ENCODE measurements at places on chromosomes 11 and 22.

GRCh38 chr11:72507050-72507449 lies 72.7 kb upstream of the CLPB start:
- no peak overlapping the region for H3K4me3 ChIP-seq
- no peak for DNase-seq
- no peak overlapping the region for H3K27ac ChIP-seq
- no peaks in the 10 kb centered on the region for H3K4me1 ChIP-seq

- H3K27me3 ChIP-seq: no peaks in the 10 kb centered on the region
- H3K4me3 ChIP-seq: no peak overlapping the region
- H3K36me3 ChIP-seq: no peaks in the 10 kb centered on the region
Measured at GRCh38 chr11:92482492-92483060, 258.0 kb downstream of the FAT3 start.

DNA sequence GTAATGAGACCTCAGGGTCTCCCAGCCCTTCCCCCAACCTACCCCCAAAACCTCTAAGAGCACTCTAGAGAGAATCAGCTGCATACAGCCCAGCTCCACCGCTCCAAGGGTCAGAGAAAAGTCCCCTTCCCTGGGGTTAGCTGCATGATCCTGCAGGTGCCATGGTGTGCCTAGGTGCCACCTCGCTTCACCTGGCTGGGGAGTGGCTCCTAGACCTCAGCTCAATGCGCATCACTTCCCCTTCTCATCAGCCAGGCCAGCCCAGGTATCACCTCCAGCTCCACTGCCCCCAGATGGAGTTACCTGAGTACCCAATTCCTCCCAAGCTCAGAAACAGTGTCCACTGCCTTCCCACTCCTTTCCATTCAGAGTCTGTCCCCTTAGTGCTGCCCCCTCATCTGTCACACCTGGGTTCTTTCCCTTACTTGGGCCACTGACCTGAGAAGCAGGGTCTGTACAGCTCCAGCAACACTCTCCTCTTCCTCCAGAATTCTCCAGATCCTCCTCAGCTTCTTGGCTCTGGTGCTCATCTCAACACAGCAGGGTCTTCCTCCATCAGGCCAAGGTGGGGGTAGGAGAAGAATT lies 1.3 kb downstream of the STARD10 start:
- H3K4me1 ChIP-seq: peaks cover 15% of the 10 kb centered on the region
- no peaks in the 10 kb centered on the region for H3K27me3 ChIP-seq
- H3K4me3 ChIP-seq: no peak overlapping the region
- no peaks in the 10 kb centered on the region for H3K36me3 ChIP-seq
- DNase-seq: no peak

GRCh38 chr11:86644291-86644690 lies 28.1 kb downstream of the ME3 start:
- DNase-seq: peak; percentile 75
- peaks cover 18% of the 10 kb centered on the region for H3K4me1 ChIP-seq
- H3K27me3 ChIP-seq: no peaks in the 10 kb centered on the region
- H3K36me3 ChIP-seq: no peaks in the 10 kb centered on the region
- no peak overlapping the region for H3K27ac ChIP-seq

- peak; percentile 30 for DNase-seq
- no peak overlapping the region for H3K27ac ChIP-seq
- H3K4me1 ChIP-seq: no peaks in the 10 kb centered on the region
- H3K4me3 ChIP-seq: no peak overlapping the region
- no peaks in the 10 kb centered on the region for H3K27me3 ChIP-seq
Measured at GRCh38 chr11:101881586-101881985, 33.2 kb upstream of the CEP126 start.

GRCh38 chr11:114179234-114179941 lies 116.8 kb upstream of the NNMT start:
- DNase-seq: no peak
- H3K27ac ChIP-seq: no peak overlapping the region
- H3K36me3 ChIP-seq: no peaks in the 10 kb centered on the region
- no peaks in the 10 kb centered on the region for H3K4me1 ChIP-seq
- H3K27me3 ChIP-seq: peaks cover 60% of the 10 kb centered on the region

GRCh38 chr22:43859621-43860020 lies 2.7 kb downstream of the SULT4A1 start:
- no peak for DNase-seq
- no peaks in the 10 kb centered on the region for H3K4me1 ChIP-seq
- H3K27ac ChIP-seq: no peak overlapping the region
- H3K36me3 ChIP-seq: no peaks in the 10 kb centered on the region
- H3K4me3 ChIP-seq: no peak overlapping the region

GRCh38 chr22:45704648-45705047 lies 33.0 kb downstream of the ATXN10 start:
- H3K4me1 ChIP-seq: peaks cover 9% of the 10 kb centered on the region
- no peak for DNase-seq
- H3K27me3 ChIP-seq: no peaks in the 10 kb centered on the region
- H3K36me3 ChIP-seq: peaks cover 28% of the 10 kb centered on the region
- no peak overlapping the region for H3K27ac ChIP-seq
- H3K4me3 ChIP-seq: no peak overlapping the region

- H3K27ac ChIP-seq: no peak overlapping the region
- no peak overlapping the region for H3K4me3 ChIP-seq
- H3K4me1 ChIP-seq: no peaks in the 10 kb centered on the region
- peaks cover 14% of the 10 kb centered on the region for H3K27me3 ChIP-seq
Measured at GRCh38 chr11:1682225-1682905, 14.6 kb upstream of the KRTAP5-6 start.

GRCh38 chr11:47846998-47847397 lies 1.2 kb downstream of the NUP160 start:
- H3K4me1 ChIP-seq: no peaks in the 10 kb centered on the region
- no peak for DNase-seq
- no peaks in the 10 kb centered on the region for H3K27me3 ChIP-seq
- no peak overlapping the region for H3K27ac ChIP-seq
- H3K36me3 ChIP-seq: peaks cover 18% of the 10 kb centered on the region
- no peak overlapping the region for H3K4me3 ChIP-seq

GRCh38 chr22:41479671-41480396 lies 10.9 kb downstream of the ACO2 start:
- no peaks in the 10 kb centered on the region for H3K36me3 ChIP-seq
- H3K4me3 ChIP-seq: no peak overlapping the region
- H3K27ac ChIP-seq: peak overlapping the region; percentile 41
- peak; percentile 73 for DNase-seq

GRCh38 chr11:46438211-46438610 lies 46.6 kb upstream of the CHRM4 start:
- H3K4me1 ChIP-seq: peaks cover 2% of the 10 kb centered on the region
- H3K27ac ChIP-seq: no peak overlapping the region
- no peak for DNase-seq
- peaks cover 19% of the 10 kb centered on the region for H3K36me3 ChIP-seq

GRCh38 chr22:32469799-32470212 lies 4.8 kb upstream of the FBXO7 start:
- peaks cover 15% of the 10 kb centered on the region for H3K4me1 ChIP-seq
- H3K36me3 ChIP-seq: no peaks in the 10 kb centered on the region
- H3K4me3 ChIP-seq: no peak overlapping the region
- peaks cover 6% of the 10 kb centered on the region for H3K27me3 ChIP-seq
- peak; percentile 84 for DNase-seq
- no peak overlapping the region for H3K27ac ChIP-seq

DNA sequence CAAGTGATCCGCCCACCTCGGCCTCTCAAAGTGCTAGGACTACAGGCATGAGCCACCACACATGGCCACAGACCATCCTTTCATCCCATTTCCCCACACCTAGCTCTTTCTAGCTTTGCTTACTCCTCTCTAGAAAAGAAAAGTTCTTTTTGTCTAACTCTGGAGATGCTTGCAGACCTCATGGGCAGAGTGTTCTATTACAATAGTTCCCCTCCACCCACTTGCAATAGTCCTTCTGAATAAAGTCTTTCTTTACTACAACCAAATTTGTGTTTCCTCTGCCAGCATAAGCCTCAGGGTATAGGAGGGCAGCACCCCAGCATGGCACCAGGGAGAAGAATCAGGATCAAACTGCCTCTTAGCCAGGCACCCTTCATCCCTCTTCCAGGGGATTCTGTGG lies 18.8 kb upstream of the RTL6 start:
- H3K4me3 ChIP-seq: no peak overlapping the region
- no peak for DNase-seq
- no peaks in the 10 kb centered on the region for H3K27me3 ChIP-seq
- H3K4me1 ChIP-seq: peaks cover 2% of the 10 kb centered on the region
- no peak overlapping the region for H3K27ac ChIP-seq

DNA sequence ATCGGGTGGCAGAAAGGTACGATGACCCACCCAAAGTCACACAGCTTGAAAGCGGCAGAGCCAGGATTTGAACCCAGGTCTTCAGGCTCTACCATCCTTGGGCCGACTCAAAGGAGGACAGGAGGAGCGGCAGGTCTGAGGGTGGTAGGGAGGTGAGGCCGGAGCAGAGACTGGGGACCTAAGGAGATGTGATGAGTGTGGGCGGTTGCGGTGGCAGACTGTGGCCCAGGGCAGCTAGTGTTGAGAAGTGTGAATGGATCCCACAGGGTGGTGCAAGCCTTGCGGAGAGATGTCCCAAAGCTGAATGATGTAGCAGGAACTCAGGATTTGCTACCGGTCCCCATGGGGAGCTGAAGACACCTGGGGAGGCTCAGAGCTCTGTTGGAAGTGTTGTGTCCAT lies 180.2 kb downstream of the MYO18B start:
- no peak for DNase-seq
- no peak overlapping the region for H3K27ac ChIP-seq
- H3K4me1 ChIP-seq: no peaks in the 10 kb centered on the region
- H3K4me3 ChIP-seq: no peak overlapping the region
- H3K36me3 ChIP-seq: no peaks in the 10 kb centered on the region

DNA sequence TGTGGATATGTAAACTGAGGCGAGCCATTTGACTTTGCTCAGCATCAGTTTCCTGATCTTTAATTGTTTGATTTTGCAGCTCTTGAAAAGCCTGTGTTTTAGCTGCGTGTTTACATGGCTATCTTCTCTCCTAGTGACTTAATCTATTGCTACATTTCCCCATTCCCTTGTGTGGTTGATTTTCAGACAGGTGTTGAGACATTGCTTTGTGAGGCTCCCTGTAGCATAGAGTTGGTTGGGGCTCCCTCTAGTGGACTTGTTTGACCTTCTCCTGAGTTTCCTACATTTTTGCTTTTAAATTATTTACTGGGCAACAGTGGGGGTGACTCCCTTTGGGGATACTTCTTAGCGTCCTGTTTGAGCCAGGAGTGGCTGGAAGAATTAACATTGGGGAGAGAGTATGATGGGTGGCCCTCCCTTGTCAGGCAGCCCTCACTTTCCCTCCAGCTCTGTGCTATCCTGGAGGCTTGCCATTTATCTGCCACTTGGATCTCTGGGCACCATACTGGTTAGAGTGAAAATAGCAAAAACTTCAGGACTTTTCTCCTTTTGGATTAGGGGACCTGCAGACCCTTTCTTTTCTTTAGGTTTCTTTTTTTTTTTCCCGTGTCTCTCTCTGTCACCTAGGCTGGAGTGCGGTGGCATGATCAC lies 9.2 kb upstream of the CBL start:
- no peaks in the 10 kb centered on the region for H3K36me3 ChIP-seq
- H3K4me1 ChIP-seq: no peaks in the 10 kb centered on the region
- peaks cover 6% of the 10 kb centered on the region for H3K27me3 ChIP-seq
- peak; percentile 85 for DNase-seq

DNA sequence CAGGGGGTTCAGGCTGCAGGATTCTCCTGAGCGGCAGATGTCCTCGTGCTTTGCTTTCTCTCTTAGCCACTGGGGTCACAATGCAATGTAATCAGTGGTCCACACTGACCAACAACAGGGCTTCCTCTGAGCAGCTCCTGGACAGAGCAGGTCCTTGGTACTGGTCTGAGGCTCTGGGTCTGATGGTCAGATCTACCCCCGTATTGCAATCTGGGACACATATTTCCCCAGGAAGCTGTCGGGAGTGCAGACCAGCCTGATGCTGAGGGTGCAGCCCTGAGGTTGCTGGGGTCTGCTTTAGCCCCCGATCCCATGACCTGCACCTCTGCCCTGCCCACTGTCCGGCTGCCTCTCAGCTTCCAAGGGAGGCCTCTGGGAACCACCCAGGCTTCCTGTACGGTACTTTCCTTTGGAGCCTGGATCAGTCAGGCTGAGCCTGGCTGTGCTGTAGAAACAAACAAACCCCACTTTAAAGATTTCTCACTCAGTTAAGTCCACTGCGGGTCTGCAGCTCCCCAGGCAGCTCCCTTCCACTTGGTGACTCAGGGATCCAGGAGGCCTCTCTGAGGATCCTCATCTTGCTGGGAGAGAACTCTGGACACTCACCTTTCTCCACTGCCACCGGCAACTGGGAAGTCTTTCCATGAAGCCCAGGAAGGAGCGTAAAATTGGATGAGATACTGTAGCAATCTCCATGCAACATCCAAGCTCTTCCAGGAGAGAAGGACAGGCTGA lies 1046.6 kb downstream of the TBC1D22A start:
- no peak overlapping the region for H3K27ac ChIP-seq
- no peaks in the 10 kb centered on the region for H3K27me3 ChIP-seq
- H3K4me1 ChIP-seq: no peaks in the 10 kb centered on the region

GRCh38 chr11:76977791-76978190 lies 56.4 kb upstream of the B3GNT6 start:
- H3K4me3 ChIP-seq: no peak overlapping the region
- H3K27ac ChIP-seq: no peak overlapping the region
- no peak for DNase-seq
- no peaks in the 10 kb centered on the region for H3K27me3 ChIP-seq

GRCh38 chr22:26295563-26296126 lies 126.4 kb downstream of the SEZ6L start:
- no peaks in the 10 kb centered on the region for H3K4me1 ChIP-seq
- H3K27ac ChIP-seq: no peak overlapping the region
- H3K4me3 ChIP-seq: no peak overlapping the region
- H3K36me3 ChIP-seq: no peaks in the 10 kb centered on the region
- H3K27me3 ChIP-seq: no peaks in the 10 kb centered on the region
- DNase-seq: no peak

DNA sequence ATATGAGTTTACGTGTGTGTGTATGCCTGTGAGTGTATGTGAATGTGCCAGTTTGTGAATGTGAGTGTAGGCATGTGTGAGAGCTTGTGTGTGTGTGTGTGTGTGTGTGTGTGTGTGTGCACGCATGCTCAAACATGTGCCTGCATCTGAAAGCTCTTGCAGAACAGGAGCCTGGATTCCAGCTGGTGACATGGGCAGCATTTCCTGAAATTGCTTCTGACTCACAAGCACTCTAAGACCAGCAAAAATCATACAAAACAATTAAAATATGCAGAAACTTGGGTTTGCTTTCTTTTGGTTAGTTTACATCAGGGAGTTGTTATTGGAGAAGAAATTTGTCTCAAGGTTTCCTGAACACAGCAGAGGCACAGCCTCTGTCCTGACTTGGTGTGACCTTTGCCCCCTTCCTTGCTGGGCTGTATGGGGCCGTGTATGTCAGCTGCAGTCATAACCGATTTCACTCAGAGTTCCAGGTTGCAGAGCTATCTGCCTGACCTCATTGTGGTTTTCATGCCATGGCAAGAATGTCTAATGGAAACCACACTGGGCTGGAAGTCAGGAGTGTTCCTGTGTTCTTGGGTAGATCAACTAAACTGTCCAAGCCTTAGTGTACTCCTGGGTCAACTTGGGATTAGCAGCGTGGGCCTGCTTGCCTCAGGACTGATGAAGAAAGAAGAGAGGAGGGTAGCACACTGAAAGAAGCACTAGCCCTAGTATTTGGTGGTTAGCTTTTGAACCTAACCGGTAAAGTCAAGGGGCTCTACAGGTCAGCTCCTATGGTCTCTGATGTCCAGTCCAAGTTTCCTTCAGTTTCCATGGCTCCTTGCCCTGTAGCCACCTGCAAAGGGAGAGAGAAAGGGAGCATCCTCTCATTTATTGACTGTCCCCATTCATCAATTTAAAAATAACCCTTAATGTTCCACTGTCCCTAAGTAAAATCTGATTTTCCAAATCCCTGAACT lies 143.7 kb downstream of the SNX19 start:
- no peak overlapping the region for H3K4me3 ChIP-seq
- peak; percentile 97 for DNase-seq
- peaks cover 22% of the 10 kb centered on the region for H3K4me1 ChIP-seq
- H3K27me3 ChIP-seq: no peaks in the 10 kb centered on the region
- no peaks in the 10 kb centered on the region for H3K36me3 ChIP-seq

All from IMR-90 (cell line).